Activated naive CD8-positive, alpha-beta T cell treated with anti-CD3 and anti-CD28 coated beads, Interleukin-2, amount 10 ng/mL, durations not matched to agents 7 days and 5 days (primary cell): ENCODE measurements at places on chromosomes 5 and 9. TPM values are rescaled to one million over a fixed set of nuclear protein-coding genes. Genes with fewer than 3 reads are reported as not detected.

- H3K36me3 ChIP-seq, result no peaks in the 10 kb centered on the region
- H3K4me3 ChIP-seq, result no peak overlapping the region
- no peak for DNase-seq
- H3K27ac ChIP-seq, result no peak overlapping the region
- H3K4me1 ChIP-seq, result peaks cover 3% of the 10 kb centered on the region
Observed at GRCh38 chr9:2727374-2727773, 10.1 kb downstream of the KCNV2 start.

DNA sequence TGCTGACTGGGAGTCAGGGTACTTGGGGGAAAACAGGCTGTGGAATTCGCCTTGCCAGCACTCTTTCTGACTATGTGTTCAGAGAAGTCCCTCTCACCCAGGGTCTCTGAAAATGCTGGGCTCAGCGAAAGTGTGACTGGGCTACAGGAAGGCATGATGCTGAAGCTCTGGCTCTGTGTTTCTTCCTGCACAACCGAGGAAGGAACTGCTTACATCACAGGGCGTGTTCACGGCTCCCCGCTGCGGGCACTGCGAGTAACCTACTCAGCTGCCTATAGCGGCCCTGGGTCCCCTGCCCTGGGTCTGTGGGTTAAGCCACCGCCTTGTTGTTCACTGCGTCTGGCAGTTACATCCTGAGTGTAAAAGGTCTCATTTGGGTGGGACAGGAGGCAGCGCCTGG is 222.4 kb upstream of the IRX4 start:
- peaks cover 6% of the 10 kb centered on the region for H3K27me3 ChIP-seq
- no peaks in the 10 kb centered on the region for H3K4me1 ChIP-seq
- no peaks in the 10 kb centered on the region for H3K36me3 ChIP-seq
- H3K27ac ChIP-seq, result no peak overlapping the region
- no peak for DNase-seq
- H3K4me3 ChIP-seq, result no peak overlapping the region

- H3K27me3 ChIP-seq, result peaks cover 12% of the 10 kb centered on the region
- peaks cover 16% of the 10 kb centered on the region for H3K4me1 ChIP-seq
- no peak for DNase-seq
- no peak overlapping the region for H3K4me3 ChIP-seq
- H3K27ac ChIP-seq, result no peak overlapping the region
- no peaks in the 10 kb centered on the region for H3K36me3 ChIP-seq
Observed at GRCh38 chr5:172440486-172440885, 13.8 kb downstream of the SH3PXD2B start.

- H3K4me3 ChIP-seq, result no peak overlapping the region
- no peaks in the 10 kb centered on the region for H3K36me3 ChIP-seq
- H3K27me3 ChIP-seq, result no peaks in the 10 kb centered on the region
- H3K27ac ChIP-seq, result no peak overlapping the region
- DNase-seq, result no peak
Observed at GRCh38 chr5:179438461-179438860, 93.2 kb upstream of the ADAMTS2 start.

GRCh38 chr9:116700882-116701865 is 14.1 kb downstream of the TRIM32 start:
- no peak overlapping the region for H3K4me3 ChIP-seq
- H3K36me3 ChIP-seq, result peaks cover 59% of the 10 kb centered on the region
- peaks cover 13% of the 10 kb centered on the region for H3K4me1 ChIP-seq
- no peak overlapping the region for H3K27ac ChIP-seq
- no peaks in the 10 kb centered on the region for H3K27me3 ChIP-seq

GRCh38 chr5:118796081-118796480 is 192.3 kb downstream of the DTWD2 start:
- no peaks in the 10 kb centered on the region for H3K27me3 ChIP-seq
- H3K36me3 ChIP-seq, result no peaks in the 10 kb centered on the region
- H3K4me3 ChIP-seq, result no peak overlapping the region
- no peak overlapping the region for H3K27ac ChIP-seq

Gene NCBP1
- total RNA-seq, result 41.3 TPM

GRCh38 chr5:40277161-40277906 is 402.4 kb upstream of the PTGER4 start:
- H3K4me3 ChIP-seq, result peak overlapping the region; percentile 52
- peaks cover 30% of the 10 kb centered on the region for H3K4me1 ChIP-seq
- DNase-seq, result peak; percentile 31
- peak overlapping the region; percentile 87 for H3K27ac ChIP-seq
- no peaks in the 10 kb centered on the region for H3K27me3 ChIP-seq

Gene TMEM252
- not detected for total RNA-seq

- no peak overlapping the region for H3K27ac ChIP-seq
- DNase-seq, result peak; percentile 45
- H3K4me3 ChIP-seq, result no peak overlapping the region
- H3K4me1 ChIP-seq, result no peaks in the 10 kb centered on the region
Observed at GRCh38 chr5:1409381-1410110, 35.7 kb downstream of the SLC6A3 start.

DNA sequence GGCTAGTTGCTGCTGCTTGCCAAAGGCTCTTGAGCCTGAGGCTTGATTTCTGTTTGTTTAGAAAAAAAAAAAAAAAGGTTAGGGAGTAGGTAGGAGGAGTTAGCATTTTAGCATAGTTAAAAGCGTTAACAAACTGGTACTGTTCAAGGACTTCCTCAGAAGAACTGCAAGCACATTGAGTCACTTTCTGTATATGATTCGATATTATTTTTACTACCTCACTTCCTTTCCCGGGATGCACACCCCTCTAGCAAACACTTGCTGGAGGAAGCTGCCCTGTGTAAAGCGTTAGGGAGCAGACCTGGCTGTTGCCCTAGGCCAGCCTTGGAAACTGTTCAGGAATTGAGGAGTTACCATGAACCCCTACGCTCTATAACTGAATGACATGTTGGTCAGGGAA is 15.7 kb upstream of the CEP120 start:
- no peak for DNase-seq
- no peaks in the 10 kb centered on the region for H3K4me1 ChIP-seq
- no peaks in the 10 kb centered on the region for H3K36me3 ChIP-seq
- H3K4me3 ChIP-seq, result no peak overlapping the region
- H3K27me3 ChIP-seq, result peaks cover 4% of the 10 kb centered on the region

Gene OGN
- not detected for total RNA-seq

Gene SPINK5
- not detected for total RNA-seq
